Effector memory CD8-positive, alpha-beta T cell (primary cell): ENCODE measurements at places on chromosomes 6 and 20.

DNA sequence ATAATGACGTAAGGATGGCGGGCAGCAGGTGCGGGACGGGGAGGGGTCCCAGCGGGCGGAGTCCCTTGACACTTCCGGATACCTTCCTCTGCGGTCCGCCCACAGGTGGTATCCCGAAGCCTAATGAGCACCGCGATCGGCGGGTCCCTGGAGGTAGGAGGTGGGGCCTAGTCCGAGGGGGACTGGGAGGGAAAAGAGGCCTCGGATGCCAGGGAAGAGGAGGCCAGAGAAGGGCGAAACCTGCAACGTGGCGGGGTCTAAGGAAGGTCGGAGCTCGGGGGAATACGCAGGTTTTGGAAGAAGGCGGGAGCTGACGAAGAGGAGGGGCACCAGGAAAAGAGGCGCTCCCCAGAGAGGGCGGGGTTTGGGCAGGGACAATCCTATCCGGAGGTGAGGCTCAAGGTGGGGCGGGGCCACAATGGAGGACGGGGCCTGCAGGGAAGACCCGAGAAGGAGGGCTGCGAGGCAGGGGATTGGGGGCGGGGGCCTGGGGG lies 3.7 kb downstream of the PRSS16 start:
- peak; percentile 29 for DNase-seq

DNA sequence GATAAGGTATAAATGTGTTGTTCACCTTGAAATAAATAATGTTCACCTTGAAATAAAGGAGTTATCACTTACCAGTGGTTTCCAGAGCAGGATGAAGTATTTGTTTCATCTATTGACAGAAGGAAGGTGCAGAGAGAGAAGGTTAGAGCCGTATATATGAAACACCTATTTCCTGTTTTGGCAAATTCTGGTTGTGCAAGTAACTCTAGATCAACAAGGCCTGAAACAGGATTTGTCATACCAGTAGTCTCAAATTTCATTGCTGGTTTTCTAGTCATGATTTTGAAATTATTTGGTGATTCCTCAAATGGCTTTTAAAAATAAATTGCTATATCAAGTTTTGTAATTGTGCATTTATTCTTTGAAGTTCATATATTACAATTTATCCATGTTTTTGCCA lies at the start of gene CRISP3:
CRISP3 (minus strand) TSS at position 130 of the 400 bp plus-strand sequence; CDS start at position 109, 21 bp downstream.
- DNase-seq: no peak

DNA sequence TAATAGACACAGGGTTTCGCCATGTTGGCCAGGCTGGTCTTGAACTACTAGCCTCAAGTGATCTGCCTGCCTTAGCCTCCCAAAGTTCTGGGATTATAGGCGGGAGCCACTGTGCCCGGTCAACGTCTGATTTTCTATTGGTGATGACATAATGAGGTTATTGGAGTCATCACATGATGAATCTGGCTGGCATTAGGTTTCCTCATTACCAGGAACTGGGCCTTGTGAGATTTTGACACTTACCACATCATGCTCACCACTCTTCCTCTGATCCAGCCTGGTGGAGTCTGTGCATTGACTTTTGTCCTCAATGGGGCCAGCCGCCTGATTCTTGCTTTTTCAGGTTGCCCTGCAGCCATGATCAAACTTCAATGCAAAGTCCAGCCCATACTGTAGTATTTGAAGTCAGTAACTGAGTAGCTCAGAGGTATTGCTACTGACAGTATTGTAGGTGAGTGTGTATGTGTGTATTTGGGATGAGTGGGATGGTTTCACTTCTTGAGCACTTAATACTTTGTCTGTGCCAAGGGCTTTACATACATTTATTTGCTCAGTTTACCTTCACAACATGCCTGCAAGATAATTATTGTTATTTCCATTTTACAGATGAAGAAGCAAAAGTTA lies 16.0 kb downstream of the ANKS1A start:
- DNase-seq: no peak

- no peak for DNase-seq
Measured at GRCh38 chr6:98041921-98042320, 758.9 kb upstream of the MMS22L start.

DNA sequence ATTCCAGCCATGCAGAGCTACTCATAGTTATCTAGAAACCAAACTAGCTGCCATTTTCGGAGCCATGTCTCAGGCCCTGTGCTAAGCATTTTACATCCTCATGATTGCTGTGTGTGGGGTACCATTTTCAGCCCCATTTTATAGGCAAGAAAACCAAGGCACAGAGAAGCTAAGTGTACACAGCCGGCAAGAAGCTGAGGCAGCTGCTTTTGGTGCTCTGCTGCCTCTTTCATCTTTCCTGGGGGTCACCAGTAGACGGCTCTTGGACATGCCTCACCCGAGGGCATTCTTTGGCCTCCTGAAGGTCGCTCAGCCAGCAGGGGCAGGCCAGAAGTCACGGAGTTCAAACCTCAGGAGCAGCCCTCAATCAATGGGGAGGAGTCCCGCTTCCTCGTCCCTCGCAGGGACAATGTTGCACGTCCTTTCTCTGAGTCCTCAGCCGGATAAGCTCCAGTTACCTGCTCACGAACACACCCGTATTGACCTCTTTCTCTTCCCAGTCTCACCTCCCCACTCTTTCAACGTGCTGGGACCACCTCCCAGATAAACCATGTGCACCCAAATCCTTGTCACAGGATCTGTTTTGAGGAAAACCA lies 82.6 kb upstream of the BLCAP start:
- no peak for DNase-seq

DNA sequence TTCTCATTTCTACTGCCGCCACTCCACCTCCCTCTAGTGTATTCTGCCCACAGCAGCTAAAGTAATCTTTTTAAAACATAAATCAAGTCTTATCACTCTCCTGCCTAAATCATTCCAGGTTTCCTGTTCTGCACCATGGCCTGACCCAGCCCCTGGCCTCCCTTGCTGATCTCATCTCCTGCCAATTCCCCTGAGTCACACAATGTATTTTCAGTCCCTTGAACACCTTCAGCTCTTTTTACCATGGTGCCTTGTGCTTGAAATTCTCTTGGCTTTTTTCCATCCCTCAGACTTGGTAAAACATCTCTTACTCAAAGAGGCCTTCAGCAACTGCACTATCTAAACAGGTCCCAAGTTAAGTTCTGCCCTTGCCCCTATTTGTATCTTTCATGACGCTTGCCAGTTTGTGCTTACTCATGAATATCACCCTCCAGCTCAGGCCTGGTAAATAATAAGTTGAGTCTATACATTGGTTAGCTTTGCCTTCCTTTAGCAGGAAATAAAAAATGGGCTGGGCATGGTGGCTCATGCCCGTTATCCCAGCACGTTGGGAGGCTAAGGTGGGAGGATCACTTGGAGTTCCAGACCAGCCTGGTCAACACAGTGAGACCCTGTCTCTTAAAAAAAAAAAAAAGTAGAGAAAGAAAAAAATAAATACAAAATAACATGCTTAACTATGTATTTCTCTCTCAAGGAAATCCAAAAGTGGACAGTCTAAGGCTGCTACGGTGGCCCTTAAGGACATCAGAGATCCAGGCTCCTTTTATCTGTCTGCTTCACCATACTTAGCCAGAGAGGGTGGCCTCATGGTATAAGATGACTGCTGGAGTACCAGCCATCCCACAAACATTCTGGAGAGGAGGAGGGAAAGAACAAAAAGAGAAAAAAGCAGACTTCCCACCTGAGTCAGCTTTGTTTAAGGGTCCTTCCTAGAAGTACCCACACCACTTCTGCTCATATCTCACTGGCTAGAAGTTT lies 62.2 kb downstream of the ARFGEF2 start:
- DNase-seq: no peak
